Stromal cell of bone marrow (primary cell): ENCODE measurements at places on chromosomes 4 and X.

DNA sequence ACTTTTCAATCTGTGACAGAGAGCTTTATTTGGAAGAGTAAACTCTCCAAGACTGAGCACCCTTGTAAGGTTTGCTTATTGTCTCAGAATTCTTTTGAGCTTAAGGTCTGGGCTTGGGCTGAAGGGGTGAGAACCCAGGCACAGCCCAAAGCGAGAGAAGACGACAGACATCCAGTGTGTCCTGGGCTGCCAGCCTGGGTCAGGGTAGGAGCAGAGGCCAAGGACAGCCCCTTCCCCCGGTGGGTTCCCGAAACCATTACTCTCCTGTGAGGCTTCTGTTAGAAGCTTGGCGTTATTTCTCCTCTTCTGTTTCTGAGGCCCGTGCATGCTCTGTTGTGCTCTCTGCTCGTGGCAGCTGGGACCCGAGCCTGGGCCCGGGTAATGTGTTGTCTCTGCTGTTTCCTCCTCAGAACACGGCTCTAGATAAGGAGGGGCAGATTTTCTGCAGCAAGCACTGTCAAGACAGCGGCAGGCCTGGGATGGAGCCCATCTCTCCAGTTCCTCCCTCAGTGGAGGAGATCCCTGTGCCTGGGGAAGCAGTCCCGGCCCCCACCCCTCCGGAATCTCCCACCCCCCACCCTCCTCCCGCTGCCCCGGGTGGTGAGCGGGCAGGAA lies 177.5 kb downstream of the DCLK2 start:
- DNase-seq: no peak

GRCh38 chr4:152501846-152502536 lies 33.9 kb downstream of the FBXW7 start:
- no peak for DNase-seq

DNA sequence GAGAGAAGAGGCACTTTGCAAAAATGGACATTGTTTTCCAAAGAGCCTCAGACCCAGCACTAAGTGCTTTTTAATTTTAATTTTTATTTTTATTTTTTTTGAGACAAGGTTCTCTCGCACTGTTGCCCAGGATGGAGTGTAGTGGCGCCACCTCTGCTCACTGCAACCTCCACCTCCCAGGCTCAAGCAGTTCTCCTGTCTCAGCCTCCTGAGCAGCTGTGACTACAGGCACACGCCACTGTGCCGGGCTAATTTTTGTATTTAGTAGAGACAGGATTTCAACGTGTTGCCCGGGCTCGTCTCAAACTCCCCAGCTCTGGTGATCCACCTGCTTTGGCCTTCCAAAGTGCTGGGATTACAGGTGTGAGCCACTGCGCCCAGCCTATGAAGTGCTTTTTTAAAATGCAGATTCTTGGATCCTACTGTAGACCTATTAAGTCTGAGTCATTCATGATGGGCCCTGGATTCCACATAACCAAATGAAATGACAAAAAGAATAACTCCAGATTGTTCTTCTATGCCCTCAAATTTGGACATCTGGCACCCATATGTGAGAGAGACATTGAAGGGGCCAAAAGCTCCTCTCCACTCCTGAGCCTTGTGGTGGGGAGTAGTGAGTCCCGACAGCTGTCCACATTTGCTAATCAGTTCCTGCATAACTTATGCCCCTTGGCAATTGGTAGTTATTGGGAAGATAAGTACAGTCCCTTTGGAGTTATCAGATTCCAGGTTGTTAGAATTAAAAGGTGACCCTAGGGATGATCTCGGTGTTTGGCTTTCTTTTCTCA lies 3.6 kb downstream of the NOCT start:
- DNase-seq: no peak

- DNase-seq: no peak
Observed at GRCh38 chrX:19814240-19814639, 73.2 kb downstream of the SH3KBP1 start.

- DNase-seq: peak; percentile 6
Observed at GRCh38 chr4:125011646-125012045, 299.1 kb upstream of the ANKRD50 start.

- DNase-seq: no peak
Observed at GRCh38 chr4:82559735-82560120, 2.1 kb downstream of the TMEM150C start.

DNA sequence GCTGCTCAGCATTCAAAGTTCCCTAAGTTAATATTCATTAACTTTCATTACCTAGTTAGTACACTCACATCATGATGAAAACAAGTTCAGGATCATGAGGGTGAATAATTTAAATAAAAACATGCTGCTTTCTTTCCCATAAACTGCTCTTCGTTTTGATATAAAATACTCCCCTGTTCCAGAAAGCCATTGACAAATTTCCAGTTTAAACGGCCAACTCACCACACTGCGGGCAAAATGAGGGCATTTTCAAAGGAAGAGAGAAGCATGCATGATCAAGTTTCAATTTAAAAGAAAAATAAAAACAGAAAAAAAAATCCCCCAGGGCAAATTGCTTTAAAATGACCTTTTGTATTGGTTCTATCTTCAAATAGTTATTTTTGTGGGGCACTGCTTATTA lies 69.6 kb downstream of the EPHA5 start:
- no peak for DNase-seq

GRCh38 chr4:138307319-138307718 lies 65.2 kb upstream of the SLC7A11 start:
- no peak for DNase-seq

- no peak for DNase-seq
Observed at GRCh38 chrX:69124108-69124507, 41.1 kb downstream of the PJA1 start.

DNA sequence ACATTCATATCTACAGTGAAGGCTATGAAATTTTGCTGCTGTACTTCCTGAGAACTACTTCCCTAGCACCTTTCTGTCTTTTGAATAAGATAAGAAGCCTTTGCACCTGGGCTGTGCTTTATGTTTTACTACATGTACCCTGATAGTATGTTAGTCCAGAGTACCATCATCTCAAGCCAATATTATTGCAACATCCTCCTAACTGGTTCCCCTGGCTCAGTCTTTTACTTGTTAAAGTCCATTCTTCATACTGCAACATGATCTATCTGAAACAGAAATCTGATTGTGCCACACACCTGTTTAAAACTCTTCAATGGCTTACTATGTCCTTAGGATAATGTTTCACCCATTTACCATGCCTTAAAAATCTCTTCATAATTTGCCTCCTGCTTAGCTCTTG lies 102.3 kb downstream of the AGTR2 start:
- no peak for DNase-seq

DNA sequence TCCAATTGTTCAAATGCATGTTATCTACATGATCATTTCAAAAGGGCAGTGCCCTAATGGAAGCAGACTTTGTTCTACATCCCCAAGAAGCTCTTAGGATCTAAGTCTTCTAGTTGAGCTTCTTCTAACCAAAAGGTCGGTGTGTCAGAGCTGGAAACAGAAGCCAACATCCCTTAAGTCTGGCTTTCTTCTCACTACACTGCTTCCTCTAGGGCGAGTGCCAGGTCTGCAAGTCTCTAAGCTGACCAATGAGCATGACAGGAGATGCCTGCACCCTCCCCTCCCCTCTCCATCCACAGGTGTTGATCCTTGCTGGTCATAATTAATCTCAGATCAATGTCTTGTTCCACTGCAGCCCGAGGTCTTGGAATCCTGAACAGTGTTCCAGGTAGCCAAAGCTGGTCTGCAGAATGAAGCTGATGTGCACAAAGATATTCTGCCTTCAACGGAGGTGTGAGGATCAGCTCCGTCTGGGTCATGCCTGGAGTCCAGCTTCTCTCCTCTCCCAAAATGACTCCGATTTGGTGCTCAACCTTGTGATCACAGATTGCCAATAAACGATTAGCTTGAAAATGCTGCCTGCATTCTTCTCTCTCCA lies 44.1 kb downstream of the WDR1 start:
- no peak for DNase-seq

DNA sequence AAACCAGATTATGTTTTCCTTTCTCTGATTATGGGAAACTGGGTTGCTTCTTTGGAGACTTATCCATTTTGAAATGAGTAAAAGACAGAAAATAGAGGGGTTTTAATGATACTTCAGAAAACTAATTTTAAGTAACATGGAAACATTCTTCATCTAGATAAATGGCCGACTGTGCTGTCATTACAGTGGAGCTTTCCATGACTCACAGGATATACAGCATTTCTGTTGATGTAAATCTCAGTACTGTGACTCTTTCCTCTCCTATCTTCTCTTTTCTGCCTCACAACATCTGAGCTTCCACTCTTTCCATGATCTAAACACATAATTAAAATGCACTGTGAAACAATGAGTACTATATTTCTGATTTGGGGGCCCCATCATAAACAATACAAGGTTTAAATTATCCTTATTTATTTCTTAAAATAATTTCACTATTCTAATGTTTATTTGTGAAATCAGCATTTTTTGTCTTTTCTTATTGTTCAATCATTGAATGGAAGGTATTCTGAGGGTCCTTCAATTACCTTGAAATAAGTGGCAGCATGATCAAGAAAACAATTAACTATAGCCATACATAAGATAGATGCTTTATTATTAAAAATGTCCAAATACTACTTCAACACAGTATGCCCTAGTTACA lies 19.3 kb downstream of the SEC24D start:
- no peak for DNase-seq
